ENCODE measurements at places on chromosomes 6 and 20.

GRCh38 chr6:26468829-26469228 is 11.1 kb downstream of the BTN2A1 start:
- DNase-seq = no peak

DNA sequence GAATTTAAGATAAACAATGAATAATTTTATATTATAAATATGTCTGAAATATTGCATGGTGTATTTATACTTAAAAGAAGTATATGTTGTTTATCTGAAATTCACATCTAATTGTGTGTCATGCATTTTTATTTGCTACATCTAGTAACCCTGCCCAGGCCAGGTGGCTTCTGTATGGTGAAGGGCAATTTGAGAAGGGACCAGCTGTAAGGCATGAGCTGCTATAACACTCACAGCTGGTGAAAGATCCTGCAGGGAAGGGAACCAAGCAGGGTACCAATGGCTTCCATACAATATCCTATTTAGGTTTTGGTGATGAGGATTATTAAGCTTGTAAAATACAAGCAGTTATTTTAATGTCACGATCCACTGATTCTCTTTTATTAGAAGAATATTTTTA is 921.8 kb upstream of the GJE1 start:
- no peak for DNase-seq

DNA sequence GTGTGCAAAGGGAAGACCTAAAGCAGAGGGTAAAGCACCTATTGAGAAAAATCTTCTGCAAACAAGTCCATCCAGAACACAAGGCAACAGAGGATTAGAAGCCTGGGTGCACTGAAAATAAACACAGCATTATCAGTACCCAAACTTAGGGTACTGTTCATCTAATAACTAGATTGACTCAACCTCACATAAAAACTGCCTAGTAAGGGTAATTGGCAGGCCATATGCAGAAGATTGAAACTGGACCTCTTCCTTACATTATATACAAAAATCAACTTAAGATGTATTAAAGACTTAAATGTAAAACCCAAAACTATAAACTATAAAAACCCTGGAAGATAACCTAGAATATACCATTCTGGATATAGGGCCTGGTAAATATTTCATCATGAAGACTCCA is 91.2 kb upstream of the SIRPG start:
- no peak for DNase-seq

DNA sequence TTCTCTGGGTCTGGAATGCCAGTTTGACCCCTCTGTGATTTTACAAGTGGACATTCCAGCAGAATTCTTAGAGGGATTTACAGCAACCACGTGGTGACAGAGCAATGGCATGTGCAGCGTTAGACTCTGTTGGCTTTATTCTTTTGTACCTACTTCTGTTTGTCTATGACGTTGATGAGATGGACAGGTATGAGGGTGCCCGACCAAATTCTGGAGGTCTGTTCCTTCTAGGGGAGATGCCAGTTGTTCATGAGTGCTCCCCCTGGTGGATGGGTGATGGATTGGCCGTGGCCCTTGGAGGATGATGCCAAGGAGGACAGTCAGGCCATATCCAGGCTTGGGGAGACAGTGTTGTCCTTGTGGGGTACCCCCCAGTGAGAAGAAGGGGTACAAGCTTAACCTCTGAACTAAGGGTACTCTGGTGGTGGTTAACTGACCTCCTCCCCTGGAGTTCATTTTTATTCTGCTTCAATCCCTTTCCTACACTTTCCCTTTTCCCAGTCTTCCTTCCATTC is 198.6 kb downstream of the DTNBP1 start:
- no peak for DNase-seq

- no peak for DNase-seq
Measured at GRCh38 chr6:34140075-34140474, 5.8 kb downstream of the GRM4 start.

GRCh38 chr6:106163446-106163965 is 77.4 kb downstream of the PRDM1 start:
- DNase-seq = no peak

DNA sequence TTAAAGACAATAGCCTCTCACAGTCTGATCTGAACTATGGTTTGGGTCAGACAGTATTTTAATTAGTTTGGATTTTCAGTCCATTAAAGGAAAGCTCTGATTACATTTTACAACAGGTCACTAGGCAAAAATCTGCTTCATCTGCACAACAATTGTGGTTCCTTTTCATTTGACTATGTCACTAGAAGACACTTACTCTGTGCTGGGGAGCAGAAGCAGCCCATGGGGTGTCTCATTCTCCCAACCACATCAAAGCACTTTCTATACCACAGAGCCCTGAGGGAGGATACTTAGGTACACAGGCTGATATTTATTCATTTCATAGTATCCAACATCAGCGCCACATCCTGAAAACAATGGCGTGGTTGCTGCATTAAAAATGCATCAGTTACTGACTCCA is 36.6 kb upstream of the HDAC2 start:
- no peak for DNase-seq

- DNase-seq = no peak
Measured at GRCh38 chr20:63567136-63567385, 7.0 kb downstream of the HELZ2 start.

GRCh38 chr20:44135417-44136204 is 51.4 kb downstream of the JPH2 start:
- DNase-seq = no peak

- DNase-seq = no peak
Measured at GRCh38 chr6:43900560-43900915, 130.5 kb downstream of the VEGFA start.

DNA sequence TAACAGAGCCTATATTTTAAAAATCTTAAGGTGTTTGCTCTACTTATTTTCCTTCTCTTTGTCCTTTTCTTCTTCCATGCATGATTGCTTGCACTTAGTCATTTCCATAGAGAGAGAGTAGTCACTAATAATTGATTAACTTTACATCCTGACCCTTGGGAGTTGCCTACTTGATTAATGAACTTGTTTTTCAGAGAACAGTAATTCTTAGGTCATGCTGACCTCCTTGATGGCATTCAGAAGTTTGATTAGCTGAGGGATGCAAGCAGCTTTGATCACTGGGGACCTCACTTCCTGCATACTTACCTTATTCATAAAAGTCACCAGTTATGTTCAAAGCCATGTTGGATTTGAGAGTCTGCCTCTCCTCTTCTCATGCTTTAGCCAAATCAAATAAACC is 715.6 kb upstream of the ID4 start:
- DNase-seq = no peak

- no peak for DNase-seq
Measured at GRCh38 chr6:44152109-44152461, 6.5 kb upstream of the CAPN11 start.
